ENCODE measurements at places on chromosomes 11 and 22.

- no peak for DNase-seq
Observed at GRCh38 chr11:130197386-130198035, 37.9 kb downstream of the ST14 start.

DNA sequence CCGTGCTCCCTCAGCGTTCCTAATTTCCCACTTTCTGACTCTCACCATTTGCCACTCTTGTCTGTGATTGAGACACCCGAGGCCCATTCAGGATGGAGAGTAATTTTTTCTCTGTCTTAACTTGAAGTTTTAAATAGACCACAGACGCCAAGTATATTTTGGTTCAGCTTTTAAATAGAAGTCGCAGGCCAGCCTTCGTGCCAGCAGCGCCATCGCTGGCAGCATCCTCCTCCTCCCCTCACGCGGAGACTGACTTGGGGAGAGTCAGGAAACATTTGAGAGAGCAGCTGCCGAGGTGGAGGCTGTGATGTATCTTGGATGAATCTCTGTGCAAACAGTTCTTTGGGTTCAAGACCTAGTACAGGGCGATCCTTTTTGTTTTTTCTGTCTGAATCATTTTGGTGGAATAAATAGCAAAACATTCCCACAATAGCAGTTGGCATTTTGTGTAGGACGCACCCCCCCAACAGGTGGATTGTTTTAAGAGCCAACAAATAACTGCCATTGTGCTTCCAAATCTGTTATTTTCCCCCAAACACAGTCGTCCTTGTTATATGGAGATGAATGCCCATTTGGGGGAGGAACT, 889 bp upstream of the DMC1 start:
- peak; percentile 36 for DNase-seq

DNA sequence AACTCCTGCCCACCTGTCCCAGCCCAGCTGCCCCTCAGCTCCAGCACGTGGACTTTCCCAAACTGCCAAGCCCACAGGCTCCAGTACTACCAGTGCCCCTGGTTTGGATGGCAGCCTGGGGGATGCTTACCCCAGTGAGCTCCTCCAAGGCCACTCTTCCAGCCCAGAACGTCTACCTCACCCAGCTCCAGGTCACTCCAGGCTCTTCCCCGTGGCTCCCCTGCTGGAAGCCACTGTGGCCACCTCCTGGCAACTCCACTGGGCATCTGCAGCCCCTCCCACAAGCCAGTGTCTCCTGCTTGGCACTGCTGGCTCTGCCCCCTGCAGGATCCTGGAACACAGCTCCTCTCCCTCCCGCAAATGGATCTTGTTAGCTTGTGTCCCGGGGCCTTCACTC, 29.3 kb downstream of the LMO1 start:
- DNase-seq, result no peak

GRCh38 chr22:22884010-22884887, 3.4 kb upstream of the IGLL5 start:
- peak; percentile 84 for DNase-seq

DNA sequence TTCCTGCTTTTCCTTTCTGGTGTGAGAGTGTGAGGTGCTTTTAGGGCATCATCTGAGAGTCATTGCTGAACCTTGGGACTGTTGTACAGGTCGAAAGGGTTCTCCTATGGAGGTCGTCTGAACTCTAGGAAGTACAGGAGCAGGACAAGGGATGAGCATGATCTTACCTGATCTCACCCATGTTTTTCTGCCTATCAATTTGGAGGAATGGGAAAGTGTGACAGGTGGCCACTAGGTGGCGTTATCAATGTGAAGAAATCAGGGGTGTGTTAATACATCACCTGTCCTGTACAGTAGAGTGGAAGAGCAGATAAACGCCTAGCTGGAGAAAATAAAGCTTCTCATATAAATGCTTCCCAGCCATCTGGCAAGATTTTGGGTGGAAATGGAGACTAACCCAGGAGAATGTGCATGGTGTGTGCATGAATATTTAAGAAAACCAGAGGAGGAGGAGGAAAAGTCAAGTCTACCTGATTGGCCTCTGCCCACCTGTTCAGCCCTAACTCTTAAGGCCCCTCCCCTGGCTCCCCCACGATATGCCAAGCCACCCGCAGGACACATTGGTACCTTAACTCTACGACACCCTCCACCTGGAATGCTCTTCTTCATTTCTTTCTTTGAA, 72.0 kb upstream of the NARS2 start:
- peak; percentile 52 for DNase-seq

DNA sequence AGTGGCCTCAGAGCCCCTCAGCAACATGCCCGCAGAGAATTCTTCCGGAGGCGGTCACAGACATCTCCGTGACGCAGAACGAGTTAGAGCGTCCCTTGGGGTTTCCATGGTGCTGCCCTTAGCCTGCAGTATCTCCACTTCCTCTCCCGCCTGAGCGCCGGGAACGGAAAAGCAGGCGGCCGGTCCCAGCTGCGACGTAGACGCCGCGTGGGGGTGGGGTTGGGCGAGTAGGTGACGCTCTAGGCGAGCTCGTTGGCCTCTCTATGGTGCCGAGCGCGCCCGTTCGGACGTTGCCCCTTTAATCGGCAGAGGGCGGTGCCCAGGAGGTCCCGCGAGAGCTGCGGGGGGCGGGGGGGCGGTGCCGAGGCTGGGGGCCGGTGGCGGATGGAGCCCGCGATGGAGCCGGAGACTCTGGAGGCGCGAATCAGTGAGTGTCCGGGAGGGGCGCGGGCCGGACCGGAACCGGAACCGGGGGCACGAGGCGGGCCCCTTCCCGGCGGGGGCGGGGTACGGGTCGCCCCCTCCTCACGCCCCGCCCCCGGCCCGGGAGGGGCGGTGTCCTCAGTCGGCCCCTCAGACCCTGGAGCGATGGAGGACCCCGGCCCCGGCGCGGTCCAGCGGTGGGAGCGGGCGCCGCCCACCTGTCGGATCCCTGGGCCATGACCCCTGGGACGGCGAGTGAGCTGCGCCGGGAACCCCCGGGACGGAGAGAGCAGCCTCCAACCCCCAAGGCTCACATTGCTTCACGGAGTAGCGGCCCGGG, at the start of gene GGA1:
TSS of gene GGA1 (plus strand) at position 358 of the 763 bp plus-strand sequence. CDS start at position 385, 27 bp downstream.
- peak; percentile 98 for DNase-seq

GRCh38 chr11:72741849-72742512, 10.2 kb downstream of the ARAP1 start:
- no peak for DNase-seq
